Activated B cell treated with CpG ODN at 0.5 μM for 24 hours (primary cell): ENCODE measurements at places on chromosomes 12 and 14. TPM values are rescaled to one million over a fixed set of nuclear protein-coding genes. Genes with fewer than 3 reads are reported as not detected.
A peak's percentile ranks its signal among the peaks of the same experiment; 100 is the strongest.

Gene CD163
- total RNA-seq = 0.07 and 0.80 TPM in 2 replicates

Gene GALNT16
- total RNA-seq = 0.56 and 1.2 TPM in 2 replicates

Gene RNASE3
- total RNA-seq = not detected in 2 replicates

DNA sequence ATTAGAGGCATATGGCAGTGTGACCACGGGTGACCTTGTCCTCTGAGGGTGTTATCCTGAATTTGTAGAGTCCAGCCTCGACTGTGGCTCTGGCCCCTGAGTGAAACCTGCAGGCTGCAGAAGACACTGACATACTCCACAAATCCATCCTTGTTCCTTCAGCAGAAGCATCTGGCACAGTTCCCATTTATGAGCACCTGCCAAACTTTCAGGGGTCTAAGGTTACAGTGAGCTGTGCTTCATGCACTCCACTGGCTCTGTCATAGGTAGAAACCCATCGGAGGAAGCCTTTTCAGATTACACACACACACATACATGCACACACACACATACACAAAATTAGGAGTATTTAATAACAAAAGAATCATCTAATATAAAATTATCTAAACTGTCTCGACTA, 13.6 kb upstream of the NUAK1 start:
- peaks cover 15% of the 10 kb centered on the region for H3K27me3 ChIP-seq
- H3K4me3 ChIP-seq = no peak overlapping the region
- H3K27ac ChIP-seq = no peak overlapping the region
- no peaks in the 10 kb centered on the region for H3K36me3 ChIP-seq
- no peak for DNase-seq

GRCh38 chr14:75479770-75480600, 42.3 kb upstream of the BATF start:
- H3K36me3 ChIP-seq = peaks cover 6% of the 10 kb centered on the region
- H3K27ac ChIP-seq = peak overlapping the region; percentile 66
- peak overlapping the region; percentile 32 for H3K4me3 ChIP-seq
- H3K4me1 ChIP-seq = peaks cover 19% of the 10 kb centered on the region

GRCh38 chr12:42683933-42684801, 94.6 kb upstream of the PRICKLE1 start:
- H3K4me3 ChIP-seq = no peak overlapping the region
- H3K4me1 ChIP-seq = no peaks in the 10 kb centered on the region
- H3K27ac ChIP-seq = no peak overlapping the region
- no peak for DNase-seq

GRCh38 chr12:15729097-15729496, 60.1 kb downstream of the EPS8 start:
- no peak overlapping the region for H3K27ac ChIP-seq
- H3K4me3 ChIP-seq = no peak overlapping the region
- DNase-seq = no peak
- H3K4me1 ChIP-seq = no peaks in the 10 kb centered on the region
- H3K36me3 ChIP-seq = no peaks in the 10 kb centered on the region

DNA sequence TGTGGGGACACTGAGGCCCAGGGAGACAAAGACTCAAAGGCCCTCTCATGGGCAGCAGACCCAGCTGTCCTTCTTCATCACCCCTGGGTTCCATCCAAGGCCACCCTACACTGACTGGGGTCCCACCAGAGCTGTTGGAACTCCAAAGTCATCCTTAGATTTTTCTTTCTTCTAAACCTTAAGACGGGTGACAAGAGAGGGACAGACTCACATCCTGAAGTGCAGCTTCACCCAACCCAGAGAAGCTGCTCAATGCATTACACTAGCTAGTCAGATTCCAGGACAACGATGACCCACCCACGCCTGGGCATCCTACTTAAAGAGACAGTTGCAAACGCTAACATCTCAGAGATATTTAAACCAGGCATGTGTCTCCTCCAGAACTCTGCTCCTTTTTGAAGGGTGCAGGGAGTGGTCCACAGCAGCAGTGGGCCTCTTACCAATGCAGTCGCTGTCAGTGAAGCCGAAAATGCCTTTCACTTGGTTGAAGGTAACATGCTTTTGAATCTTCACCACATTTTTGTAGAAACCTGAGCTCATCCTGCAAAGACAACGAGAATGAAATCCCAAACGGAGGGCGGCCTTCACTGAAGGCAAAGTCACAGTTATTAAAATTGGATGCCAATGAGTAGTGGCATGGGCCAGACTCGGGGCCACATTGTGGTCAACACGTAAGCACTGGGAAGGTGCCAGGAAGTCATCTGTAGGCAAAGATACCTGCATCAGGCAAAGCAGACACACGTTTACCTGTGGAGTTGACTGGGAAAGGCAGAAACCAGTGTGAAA, 23.4 kb downstream of the SLC25A47 start:
- DNase-seq = no peak
- H3K4me3 ChIP-seq = no peak overlapping the region
- peaks cover 19% of the 10 kb centered on the region for H3K4me1 ChIP-seq
- H3K27me3 ChIP-seq = no peaks in the 10 kb centered on the region
- peaks cover 68% of the 10 kb centered on the region for H3K36me3 ChIP-seq
- H3K27ac ChIP-seq = no peak overlapping the region
